C1 segment of cervical spinal cord (tissue), 14 donors: ENCODE measurements at places on chromosomes 1 and 21.

DNA sequence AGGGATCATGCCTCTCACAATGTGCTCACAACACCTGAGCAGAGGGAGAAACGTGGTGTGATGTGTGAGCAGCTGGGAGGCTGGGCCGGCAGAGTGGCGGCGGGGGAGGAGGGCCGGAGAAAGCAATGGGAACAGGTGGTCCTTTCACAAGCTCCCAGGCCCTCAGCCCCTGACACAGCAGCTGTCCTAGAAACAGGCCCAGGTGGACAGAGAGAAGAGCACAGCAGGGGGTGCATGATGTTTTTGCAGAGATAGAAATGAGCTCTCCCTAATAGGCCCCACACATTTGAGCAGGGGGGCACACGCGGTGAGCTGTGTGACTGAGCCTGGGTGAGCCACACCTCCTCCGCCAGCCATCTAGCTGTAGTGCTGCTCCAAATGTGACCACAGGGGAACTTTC is 7.6 kb upstream of the RGS16 start:
- DNase-seq = no peak

- DNase-seq = no peak
Observed at GRCh38 chr1:158353303-158354075, at the start of gene CD1E. Gene CD1E (plus strand): TSS chr1:158353894. CDS start chr1:158353989, 95 bp downstream.

- DNase-seq = no peak
Observed at GRCh38 chr1:93576346-93576745, 105.3 kb downstream of the BCAR3 start.

GRCh38 chr1:18069903-18070302 is 37.7 kb upstream of the IGSF21 start:
- DNase-seq = no peak

GRCh38 chr1:204359474-204360255 is at the start of gene PLEKHA6:
Gene PLEKHA6 (minus strand): TSS chr1:204359929. CDS start chr1:204273727, 86,202 bp downstream.
- peak; percentile 57 for DNase-seq

GRCh38 chr1:178412400-178412770 is 84.4 kb downstream of the CLEC20A start:
- DNase-seq = no peak

DNA sequence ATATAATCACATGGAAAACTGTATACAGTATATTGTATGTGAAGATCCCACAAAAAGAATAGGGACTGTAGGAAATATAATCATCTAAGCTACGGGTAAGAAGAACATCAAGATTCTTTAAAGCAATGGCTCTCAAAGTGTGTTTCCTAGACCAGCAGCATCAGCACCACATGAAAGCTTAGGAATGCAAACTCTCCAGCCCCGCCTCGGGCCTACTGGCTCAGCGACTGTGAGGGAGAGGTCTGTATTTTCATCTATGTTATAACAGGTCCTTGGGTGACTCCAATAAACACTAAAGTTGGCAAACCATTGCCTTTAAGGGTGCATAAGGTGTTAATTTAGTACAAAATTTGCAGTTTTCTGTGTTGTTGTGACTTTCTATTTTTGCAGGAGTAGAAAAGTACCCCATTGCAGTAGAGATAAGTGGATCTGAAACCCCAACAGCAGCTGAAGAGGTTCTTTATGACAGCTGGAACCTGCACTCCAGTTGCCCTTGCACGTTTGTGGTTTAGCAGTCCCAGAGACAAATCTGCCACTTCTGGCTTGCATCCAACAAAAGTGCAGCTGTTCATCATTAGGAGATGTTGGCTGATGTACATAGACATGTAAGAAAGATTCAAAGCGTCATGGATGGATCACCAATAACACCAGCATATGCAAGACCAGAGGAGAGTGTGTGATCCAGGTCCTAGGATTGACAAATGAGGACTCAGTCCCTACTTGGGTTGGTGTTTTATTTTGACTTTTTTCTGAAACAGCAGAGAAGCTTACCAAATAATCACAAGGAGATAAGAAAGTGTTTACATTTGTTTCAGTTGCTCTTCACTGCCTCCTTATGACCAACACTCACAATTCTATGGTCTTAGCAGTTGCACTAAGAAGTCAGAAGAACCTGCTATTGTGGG is 15.9 kb upstream of the IFNAR1 start:
- DNase-seq = no peak

DNA sequence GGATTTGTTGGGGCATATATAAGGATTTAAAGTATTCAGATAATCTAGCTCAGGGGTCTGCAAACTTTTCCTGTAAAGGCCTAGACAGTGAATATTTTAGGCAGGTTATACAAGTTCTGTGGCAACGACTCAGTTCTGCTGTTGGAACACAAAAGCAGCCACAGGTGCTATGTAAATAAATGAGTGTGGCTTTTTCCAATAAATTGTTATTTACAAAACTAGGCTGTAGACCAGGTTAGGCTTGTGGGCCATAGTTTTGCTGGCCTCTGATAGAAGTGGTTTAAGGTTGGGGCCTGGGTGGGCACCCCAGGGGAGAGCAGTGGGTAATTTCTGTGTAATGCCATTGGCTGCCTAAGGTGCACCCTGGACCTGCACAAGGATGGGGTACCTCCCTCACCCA is 16.9 kb upstream of the IGFN1 start:
- no peak for DNase-seq
